ENCODE measurements at places on chromosomes 2 and 18.

GRCh38 chr2:118940486-118941120 is 1.4 kb upstream of the MARCO start:
- no peak for DNase-seq

- peak; percentile 77 for DNase-seq
Measured at GRCh38 chr2:128422571-128422970, 103.9 kb upstream of the HS6ST1 start.

DNA sequence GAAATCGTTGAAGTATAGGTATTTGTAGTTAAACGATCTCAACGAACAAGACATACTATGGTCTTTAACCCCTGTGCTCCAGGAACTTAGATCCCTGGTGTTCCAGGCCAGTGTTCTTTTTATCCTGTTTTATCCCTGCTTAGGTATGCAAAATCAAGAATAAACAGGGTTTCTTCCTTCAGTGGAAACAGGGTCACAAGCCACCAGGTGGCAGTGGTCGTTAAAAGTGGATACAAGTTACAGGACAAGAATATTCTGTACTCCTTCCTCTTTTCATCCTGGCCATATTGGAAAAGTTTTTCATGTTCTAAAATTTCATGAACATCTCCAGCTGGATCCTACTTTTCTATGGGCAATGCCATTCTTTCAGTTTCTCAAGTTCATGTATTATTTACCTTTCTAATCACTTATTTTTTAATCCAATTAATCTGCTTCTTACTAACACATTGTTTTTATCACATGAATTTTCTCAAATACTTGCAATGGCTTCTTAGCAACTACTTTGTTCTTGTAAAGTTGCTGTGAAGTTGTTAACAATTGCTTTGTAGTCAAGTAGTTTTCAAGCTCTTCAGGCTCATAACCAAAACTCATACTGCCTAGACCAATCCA is 16.4 kb upstream of the HNMT start:
- peak; percentile 41 for DNase-seq

DNA sequence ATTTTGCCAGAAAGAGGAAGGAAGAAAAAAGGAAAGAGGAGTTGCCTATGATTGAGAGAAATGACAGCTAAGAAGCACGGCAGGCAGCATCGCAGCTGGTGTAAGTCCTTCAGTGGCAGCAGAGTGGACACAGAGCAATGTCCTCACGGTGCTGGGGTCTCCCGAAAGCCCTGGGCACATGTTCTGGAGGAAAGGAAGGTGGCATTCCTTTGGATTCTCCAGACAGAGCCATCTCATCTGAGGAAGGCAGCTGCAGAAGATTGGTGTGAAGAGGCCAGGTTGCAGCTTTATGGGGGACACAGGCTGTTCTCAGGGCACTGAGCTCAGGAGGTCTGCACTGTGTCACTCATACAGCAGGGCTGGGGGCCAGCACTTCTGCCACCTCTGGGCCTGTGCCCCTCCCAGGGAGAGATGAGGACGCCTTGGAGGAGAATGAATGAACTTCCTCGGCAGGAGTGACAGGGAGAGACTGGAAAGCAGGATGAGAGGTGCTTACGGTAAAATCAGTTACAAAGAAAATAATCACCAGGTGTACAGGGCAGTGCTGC is 252.0 kb upstream of the MYT1L start:
- no peak for DNase-seq

DNA sequence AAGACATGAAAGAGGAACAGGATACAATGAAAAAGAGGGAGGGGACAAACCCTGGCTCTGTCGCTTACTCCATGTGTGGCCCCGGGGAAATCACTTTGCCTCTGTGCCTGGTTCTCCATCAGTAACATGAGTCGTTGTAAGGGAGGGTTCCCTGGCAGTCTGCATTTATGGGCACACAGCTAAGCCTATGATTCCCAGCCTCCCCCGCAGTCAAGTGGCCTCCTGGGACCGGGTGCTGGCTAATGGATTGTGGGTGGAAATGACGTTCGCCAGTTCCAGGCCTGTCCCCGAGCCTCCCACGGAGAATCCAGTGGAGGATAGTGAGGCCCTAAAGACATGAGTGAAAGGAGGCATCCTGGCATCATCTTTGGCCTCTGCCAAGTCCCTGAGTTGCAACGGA is 42.7 kb downstream of the SFXN5 start:
- DNase-seq, result no peak

DNA sequence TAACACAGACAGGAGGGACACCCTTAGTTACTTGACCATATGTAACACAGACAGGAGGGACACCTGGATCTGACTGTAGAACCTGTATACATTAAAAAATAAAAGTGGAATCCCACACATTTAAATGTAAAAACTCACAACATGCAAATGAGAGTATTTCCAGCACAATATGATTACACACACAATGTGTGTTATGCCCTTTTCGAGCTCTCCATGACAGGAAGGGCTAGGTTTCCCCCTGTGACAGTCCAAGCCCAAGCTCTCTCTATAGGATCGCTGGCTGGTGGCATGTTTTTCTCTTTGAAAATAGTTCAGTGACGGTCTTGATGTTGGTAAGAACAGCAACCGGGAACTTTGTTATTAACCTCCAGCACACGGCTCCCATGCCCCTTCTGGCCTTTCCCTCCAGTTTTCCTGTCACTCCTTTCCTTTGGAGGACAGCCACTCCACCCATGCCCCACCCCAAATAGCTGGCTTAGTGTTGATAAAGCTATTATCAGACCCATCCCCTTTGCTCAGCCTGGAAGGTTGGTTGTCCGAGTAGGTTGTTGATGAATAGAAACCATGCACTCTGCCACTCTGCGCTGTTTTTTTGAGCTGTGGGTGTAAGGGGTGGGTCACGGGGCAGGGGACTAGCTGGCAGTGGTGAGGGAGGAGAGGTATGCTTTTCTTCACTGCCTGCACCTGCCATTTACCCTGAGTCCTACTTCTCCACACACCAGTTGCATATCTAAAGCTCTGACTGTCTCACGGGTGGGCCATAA is 2.7 kb downstream of the RASGRP3 start:
- DNase-seq, result no peak

DNA sequence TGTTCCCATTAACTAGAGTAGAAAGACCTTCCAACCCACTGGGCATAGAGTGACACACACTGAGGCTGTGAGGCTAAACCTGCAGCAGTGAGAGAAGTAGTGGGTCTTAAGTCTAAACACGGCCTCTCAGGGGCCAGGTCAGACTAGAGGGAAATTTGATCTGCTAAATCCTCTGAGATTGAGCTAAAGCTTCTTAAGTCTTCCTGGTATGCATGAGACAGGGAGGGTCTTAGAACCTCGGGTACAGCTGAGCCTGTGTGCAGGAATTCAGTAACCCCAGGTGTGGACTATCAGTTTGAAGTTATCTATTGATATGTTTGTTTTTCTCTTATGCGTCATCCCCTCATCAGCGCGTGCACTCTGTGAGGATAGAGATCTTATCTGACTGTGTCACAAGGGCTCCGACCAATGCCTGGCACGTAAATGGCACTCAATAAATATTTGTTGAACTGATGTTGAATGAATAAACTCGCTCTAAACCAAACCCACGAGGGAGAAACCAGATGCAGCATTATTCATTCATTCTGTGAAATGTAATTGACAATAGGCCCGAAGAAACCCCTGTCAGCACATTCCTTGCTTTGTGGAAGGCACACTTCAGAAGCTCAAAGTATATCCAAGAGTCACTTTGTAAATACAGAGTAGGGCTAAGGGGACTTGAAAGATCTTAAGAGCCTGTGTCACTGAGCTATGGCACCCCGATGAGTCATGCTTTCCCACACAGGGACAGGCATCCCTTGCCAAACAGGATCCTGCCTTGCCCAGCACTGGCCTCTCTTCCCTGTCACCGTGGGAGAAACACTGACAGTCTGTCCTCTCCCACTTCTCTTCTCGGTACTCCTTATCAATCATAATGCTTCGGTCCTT is 21.7 kb upstream of the RAB10 start:
- DNase-seq, result no peak
